ENCODE measurements at places on chromosomes 7 and 10.

DNA sequence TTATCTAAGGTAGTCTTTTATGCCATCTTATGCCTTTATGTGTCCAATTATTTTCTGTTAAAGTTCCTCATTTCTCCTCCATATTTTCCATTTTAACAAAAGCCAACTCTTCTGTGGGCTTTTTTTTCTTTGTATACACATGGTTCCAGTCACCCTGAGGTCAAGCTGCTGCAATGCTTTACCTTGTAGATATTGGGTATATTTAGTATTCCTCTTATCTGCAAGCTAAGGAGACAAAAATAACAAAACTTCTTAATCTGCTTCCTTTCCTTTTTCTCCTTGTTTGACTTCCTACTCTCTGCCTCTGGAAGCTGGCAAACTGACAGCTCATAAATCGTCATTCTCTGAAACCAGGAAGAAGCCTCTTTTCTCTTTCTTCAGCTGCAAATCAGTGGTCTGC is 885.0 kb upstream of the LRRN3 start:
- H3K36me3 ChIP-seq: no peaks in the 10 kb centered on the region
- no peaks in the 10 kb centered on the region for H3K4me1 ChIP-seq
- H3K27me3 ChIP-seq: no peaks in the 10 kb centered on the region
- no peak overlapping the region for H3K27ac ChIP-seq

GRCh38 chr7:12728192-12728538 is 40.7 kb downstream of the ARL4A start:
- DNase-seq: no peak
- no peak overlapping the region for H3K4me3 ChIP-seq
- H3K27ac ChIP-seq: no peak overlapping the region
- peaks cover 11% of the 10 kb centered on the region for H3K4me1 ChIP-seq
- H3K36me3 ChIP-seq: no peaks in the 10 kb centered on the region
- no peaks in the 10 kb centered on the region for H3K27me3 ChIP-seq

DNA sequence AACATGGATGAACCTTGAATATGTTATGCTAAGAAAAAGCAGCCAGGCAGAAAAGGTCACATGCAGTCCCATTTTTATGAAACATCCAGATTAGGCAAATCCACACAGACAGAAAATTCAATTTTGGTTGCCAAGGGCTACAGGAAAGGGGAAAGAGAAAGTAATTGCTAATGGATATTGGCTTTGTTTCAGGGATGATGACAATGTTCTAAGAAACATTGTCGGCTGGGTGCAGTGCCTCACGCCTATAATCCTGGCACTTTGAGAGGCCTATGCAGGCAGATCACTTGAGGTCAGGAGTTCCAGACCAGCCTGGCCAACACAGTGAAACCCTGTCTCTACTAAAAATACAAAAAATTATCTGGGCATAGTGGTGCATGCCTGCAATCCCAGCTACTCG is 23.0 kb downstream of the ZNF33B start:
- H3K36me3 ChIP-seq: peaks cover 5% of the 10 kb centered on the region
- no peaks in the 10 kb centered on the region for H3K4me1 ChIP-seq
- DNase-seq: no peak
- H3K27me3 ChIP-seq: no peaks in the 10 kb centered on the region

- H3K27ac ChIP-seq: no peak overlapping the region
- peak; percentile 71 for DNase-seq
- no peaks in the 10 kb centered on the region for H3K36me3 ChIP-seq
- H3K4me1 ChIP-seq: no peaks in the 10 kb centered on the region
These were observed 19.8 kb downstream of the PIK3AP1 start for GRCh38 chr10:96700374-96701099.

DNA sequence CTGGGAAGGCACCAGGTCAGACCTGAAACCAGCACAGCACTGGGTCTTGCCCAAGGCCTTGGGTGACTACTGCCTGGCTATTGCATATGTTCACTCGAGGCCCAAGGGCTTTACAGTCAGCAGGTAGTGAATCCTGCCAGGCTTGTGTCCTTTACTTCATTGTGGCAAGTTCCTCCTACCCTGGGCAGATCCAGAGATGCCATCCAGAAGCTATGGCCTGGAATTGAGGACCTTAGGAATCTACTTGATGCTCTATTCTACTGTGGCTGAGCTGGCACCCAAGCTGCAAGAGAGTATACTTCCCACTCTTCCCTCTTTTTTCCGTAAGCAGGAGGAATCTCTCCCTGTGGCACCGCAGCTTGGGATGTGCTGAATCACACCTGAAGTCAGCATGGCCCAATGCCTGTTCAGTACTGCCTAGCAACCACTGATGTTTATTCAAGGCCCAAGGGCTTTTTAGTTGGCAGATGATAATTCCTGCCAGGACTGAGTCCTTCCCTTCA is 246.7 kb upstream of the CTBP2 start:
- H3K27ac ChIP-seq: no peak overlapping the region
- no peaks in the 10 kb centered on the region for H3K4me1 ChIP-seq
- H3K36me3 ChIP-seq: no peaks in the 10 kb centered on the region
- DNase-seq: no peak
- no peak overlapping the region for H3K4me3 ChIP-seq

- no peaks in the 10 kb centered on the region for H3K27me3 ChIP-seq
- H3K4me1 ChIP-seq: no peaks in the 10 kb centered on the region
- H3K4me3 ChIP-seq: no peak overlapping the region
These were observed 6.5 kb upstream of the BEND7 start for GRCh38 chr10:13535346-13535745.

DNA sequence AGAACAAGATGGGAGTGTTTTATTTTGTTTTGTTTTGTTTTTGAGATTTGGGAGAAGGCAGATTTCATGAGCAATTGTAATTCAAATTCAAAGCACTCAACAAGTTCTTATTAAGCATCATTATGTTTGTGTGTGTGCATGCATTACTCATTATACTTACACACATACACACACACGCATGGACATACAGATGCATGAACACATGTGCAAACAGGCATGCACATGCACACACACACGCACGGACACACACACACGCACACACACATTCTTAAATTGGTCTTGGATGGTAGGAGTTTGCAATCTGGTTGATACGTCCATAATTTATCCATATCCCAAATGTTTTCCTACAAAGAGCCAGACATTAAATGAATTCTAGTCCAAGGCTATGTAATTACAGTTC is 702.8 kb downstream of the INHBA start:
- peaks cover 6% of the 10 kb centered on the region for H3K4me1 ChIP-seq
- DNase-seq: no peak
- no peaks in the 10 kb centered on the region for H3K27me3 ChIP-seq
- H3K36me3 ChIP-seq: no peaks in the 10 kb centered on the region
- no peak overlapping the region for H3K27ac ChIP-seq
- H3K4me3 ChIP-seq: no peak overlapping the region

GRCh38 chr7:103685646-103686045 is 239.6 kb upstream of the SLC26A5 start:
- DNase-seq: no peak
- H3K4me3 ChIP-seq: no peak overlapping the region
- no peaks in the 10 kb centered on the region for H3K36me3 ChIP-seq

- no peaks in the 10 kb centered on the region for H3K36me3 ChIP-seq
- H3K4me3 ChIP-seq: no peak overlapping the region
- no peaks in the 10 kb centered on the region for H3K27me3 ChIP-seq
- H3K4me1 ChIP-seq: peaks cover 20% of the 10 kb centered on the region
- no peak for DNase-seq
- H3K27ac ChIP-seq: no peak overlapping the region
These were observed 150.4 kb downstream of the PRKG1 start for GRCh38 chr10:51224671-51225161.

DNA sequence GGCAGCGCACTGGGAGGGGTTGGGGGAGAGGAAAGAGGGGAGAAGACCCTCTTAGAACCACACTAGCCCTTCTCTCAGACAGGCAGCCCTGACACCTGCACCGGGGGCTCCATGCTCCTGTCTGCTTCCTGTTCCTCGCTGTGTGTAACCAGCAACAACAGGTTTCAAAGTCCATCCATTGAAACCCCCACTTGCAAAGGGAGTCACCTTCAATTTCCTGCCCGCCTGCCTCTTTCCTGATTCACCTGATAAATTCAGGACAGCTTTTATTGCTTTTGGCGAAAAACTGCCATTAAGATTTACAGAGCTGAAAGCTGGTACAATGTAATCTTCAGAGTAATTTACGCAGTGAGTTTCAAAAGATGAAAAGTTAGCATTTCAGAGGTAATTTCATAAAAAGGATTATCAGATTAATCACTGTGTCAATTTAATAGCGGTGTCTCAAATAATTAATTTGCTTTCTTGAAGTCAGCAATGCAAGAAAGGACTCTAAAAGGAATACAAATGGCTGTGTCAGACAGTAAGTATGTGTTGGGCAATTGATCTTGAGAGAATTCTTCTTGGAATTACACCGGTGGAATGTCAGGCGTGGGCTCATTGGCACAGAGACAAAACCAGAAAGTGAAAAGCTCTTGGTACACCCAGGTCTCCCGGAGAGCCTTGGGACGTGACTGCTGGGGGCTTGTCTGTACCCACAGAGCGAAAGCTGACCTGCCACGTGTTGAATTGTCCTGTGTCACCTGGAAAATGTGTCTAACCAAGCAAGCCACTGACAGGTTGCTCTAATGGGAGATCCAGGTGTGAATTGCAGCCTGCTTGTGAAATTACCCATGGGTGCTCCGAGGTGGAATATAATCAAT is 60.7 kb downstream of the TMEM209 start:
- H3K4me3 ChIP-seq: no peak overlapping the region
- H3K36me3 ChIP-seq: no peaks in the 10 kb centered on the region
- H3K4me1 ChIP-seq: no peaks in the 10 kb centered on the region
- DNase-seq: no peak

DNA sequence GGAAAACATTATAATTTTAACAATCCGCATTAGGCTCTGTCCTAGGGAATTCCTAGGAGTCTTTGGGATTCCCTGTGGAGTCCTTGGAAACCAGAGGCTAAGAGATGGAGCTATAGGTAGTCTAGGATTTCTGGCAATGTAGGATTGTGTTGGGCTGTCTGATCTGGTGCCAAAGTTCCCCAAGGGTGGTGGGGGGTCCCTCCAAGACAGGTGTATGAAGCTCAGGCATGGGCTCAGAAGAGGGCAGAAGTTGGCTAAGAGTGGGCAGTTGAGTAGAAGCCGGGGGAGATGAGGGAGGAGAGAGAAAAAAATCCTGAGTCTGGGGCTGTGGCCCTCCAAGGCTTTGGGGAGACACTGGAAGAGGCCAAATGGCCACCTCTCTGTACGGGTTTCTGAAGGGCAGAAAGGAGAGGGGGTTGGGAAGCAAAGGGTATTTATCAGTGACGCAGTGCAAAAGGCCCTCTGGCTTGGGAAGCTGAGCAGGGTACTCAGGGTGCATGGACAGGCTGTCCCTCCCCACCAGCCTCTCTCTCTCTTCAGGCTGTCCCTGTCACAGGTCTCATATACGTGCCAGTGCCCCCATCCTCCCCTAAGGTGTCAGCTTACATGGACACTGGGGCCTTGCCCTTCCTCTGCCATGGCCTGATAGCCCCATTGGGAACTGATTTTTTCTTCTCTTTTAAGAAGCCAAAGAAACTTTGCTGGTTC is 929 bp downstream of the HOXA6 start:
- no peak overlapping the region for H3K4me3 ChIP-seq
- H3K27me3 ChIP-seq: no peaks in the 10 kb centered on the region
- no peak for DNase-seq
- H3K4me1 ChIP-seq: no peaks in the 10 kb centered on the region
- H3K36me3 ChIP-seq: no peaks in the 10 kb centered on the region
- no peak overlapping the region for H3K27ac ChIP-seq

DNA sequence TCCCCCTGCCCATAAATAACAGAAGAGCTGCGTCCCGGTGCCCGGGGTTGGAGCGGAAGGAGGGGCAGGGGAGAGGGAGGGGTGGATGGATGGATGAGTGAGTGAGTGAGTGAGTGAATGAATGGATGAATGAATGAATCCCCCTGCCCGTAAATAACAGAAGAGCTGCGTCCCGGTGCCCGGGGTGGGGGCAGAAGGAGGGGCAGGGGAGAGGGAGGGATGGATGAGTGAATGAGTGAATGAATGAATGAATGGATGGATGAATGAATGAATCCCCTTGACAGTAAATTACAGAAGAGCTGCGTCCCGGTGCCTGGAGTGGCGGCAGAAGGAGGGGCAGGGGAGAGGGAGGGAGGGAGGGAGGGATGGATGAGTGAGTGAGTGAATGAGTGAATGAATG is 7.6 kb upstream of the UNCX start:
- no peaks in the 10 kb centered on the region for H3K27me3 ChIP-seq
- H3K4me1 ChIP-seq: no peaks in the 10 kb centered on the region
- no peak for DNase-seq
- H3K36me3 ChIP-seq: no peaks in the 10 kb centered on the region
- no peak overlapping the region for H3K27ac ChIP-seq

All from aorta (tissue), 5 donors.